ENCODE measurements at places on chromosomes 12 and 14.

DNA sequence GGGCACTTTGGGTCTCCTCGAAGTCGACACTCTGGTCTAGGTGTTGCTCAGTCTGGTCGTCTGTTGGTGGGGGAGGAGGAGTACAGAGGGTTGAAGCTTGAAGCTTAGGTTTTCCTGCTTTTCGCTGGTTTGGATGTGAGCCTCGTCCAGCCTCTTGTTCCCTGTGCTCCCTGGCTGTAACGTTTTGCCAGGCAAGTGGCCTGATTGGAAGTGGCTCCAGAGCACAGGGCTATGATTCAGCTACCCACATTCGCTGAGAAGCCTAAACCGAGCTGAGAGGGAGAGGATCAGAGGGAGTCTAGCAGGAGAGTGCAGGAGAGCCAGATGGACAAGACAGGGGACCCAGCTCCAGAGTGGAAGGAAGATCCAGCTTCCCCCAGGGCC lies 6.1 kb downstream of the HOXC10 start:
- no peak for DNase-seq

DNA sequence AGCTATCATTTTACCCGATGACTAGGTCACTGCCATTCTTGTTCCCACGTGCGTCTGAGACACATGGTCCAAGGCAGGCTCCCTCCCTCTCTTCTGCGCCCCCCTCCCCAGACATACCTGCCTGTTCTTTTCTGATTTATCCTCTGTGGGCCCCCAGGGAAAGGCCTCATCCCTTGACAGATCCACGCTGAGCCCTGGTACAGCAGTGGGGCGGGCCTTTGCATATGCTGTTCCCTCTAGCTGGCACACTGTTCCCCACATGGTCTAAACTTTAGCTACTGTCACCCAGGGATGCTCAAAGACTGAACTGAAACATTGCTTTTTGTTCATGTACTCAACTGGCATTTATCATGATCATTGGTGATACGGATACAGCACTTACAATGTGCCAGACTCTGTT lies 122.5 kb downstream of the SCARB1 start:
- no peak for DNase-seq

DNA sequence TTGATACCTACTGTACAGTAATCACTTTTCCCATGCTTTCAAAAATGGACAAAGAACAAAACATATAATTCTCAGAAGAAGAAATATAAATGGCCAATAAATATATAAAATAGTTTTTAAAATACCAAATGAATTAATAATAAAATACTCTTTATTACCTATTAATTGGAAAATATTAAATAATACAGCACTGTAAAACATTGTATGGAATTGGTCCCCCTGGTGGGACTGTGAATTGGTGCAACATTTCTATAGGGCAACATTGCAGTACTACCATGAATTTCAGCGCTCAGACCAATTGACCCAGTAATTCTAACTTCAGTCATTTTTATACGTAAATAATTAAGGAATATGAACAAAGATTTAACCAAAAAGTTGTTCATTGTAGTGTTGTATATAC lies 162.6 kb downstream of the PELI2 start:
- DNase-seq = no peak

GRCh38 chr12:112615196-112615595 lies 176.4 kb upstream of the RPH3A start:
- DNase-seq = no peak

DNA sequence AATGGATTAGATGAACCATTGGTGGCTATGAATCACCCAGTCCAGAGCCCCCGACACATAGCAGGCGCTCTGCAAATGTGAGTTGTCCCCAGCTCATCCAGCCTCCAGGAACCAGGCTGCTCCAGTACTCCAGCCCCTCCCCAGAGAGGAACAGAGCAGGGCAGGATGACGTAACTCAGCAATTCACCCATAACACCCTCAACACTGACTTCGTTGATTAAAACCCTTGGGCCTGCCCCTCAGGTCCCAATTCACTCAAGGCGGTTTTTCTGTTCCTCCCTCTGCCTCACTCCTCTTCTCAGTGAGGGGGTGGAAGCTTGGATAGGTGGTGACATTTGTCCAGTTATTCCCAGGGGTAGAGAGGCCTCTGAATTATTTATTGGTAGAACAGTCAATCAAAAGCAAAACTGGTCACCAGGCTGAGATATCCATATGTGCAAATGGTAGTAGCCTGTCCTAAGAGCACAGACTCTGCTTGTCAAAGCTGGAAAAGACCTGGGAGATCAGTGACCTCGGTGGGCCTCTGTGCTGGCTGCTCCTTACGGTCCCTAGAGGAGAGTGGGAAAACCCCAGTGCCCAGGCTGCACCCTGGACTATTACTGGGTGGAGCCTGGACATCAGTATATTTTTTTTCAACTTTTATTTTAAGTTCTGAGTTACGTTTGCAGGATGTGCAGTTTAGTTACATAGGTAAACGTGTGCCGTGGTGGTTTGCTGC lies 97.0 kb downstream of the CMKLR1 start:
- no peak for DNase-seq

- DNase-seq = no peak
These were observed 183.7 kb downstream of the BMP4 start for GRCh38 chr14:53772936-53773335.

DNA sequence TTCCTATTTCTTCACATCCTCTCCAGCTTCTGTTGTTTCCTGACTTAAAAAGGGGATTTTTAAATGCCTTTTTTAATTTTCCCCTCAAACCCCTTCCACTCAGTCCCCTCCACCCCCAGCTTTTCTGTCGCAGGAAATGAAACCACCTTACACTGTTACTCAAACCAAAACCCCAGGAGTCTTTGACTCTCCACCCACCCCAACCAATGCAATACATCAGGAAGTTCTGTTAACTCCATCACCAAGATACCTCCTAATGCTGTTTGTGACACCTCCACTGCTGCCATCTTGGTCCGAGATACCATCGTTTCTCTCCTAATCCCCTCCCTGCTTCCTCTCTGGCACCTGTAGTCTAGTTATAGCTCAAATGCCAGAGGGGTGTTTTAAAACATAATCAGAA lies 25.4 kb upstream of the CPM start:
- no peak for DNase-seq

GRCh38 chr14:77059276-77059915 lies 30.9 kb upstream of the IRF2BPL start:
- DNase-seq = no peak

- DNase-seq = no peak
These were observed 49.8 kb downstream of the CKAP4 start for GRCh38 chr12:106197906-106198623.

GRCh38 chr14:84566109-84566508 lies 963.8 kb upstream of the FLRT2 start:
- DNase-seq = no peak

DNA sequence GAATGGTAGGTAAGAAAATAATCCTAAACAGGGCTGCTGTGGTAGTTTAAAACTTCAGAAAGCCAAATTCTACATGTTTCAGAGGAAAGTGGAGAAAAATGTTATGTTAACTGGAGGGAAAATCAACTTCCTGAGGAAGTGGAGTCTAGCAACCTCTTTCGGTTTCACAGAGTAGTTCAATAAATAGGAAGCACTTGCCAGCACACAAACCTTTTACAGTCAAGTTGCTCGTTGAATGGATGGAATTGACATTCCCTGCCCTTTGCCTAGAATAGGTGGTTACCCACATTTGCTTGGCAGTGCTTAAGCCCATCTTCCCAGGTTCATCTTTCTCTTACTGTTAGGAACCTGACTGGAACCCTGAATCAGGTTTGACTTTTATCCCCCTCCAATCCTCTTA lies 15.9 kb downstream of the ANKRD13A start:
- no peak for DNase-seq

GRCh38 chr12:87661786-87662377 lies 367.3 kb downstream of the C12orf50 start:
- no peak for DNase-seq

DNA sequence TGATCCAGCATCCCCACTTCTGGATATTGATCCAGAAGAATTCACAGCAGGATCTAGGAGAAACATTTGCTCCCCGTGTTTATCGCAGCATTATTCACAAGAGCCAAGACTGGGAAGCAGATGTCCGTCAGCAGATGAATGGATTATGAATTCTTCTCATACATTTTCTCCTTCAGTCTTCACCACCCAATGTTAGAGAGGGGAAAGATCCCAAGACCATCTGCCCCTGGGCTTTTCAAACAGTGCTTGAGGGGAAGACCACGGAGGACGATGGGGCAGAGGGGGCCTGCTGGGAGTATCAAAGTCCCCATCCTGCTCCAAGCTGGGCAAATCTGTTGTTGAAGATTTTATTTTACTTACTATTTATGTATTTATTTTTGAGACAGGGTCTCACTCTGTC lies 41.1 kb downstream of the SERPINA3 start:
- DNase-seq = no peak

- no peak for DNase-seq
These were observed 198.9 kb downstream of the RBM19 start for GRCh38 chr12:113766879-113767878.

DNA sequence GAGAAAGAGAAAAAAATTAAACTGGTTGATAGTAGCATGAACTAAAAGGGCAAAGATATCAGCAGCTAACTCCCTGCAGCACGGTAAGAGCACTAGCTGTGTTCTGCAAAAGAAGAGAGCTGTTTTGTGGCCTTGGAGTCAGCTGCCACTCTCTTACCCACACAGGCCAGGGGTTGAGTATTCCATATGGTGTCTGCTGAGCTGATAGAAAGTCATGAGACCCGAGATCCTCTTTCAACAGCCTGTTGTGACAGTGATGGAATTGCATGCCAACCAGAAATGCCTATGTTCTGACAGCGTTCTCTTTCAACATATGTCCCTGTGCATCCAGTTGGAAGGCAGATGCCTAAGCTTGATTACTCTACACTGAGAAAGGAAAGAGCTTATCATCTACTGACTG lies 39.9 kb downstream of the TMTC1 start:
- no peak for DNase-seq

- no peak for DNase-seq
These were observed 15.0 kb downstream of the SSH1 start for GRCh38 chr12:108842361-108842760.

- no peak for DNase-seq
These were observed 15.6 kb downstream of the ACVRL1 start for GRCh38 chr12:51922762-51923505.

- DNase-seq = no peak
These were observed 4.6 kb upstream of the SLC22A17 start for GRCh38 chr14:23357261-23357660.

DNA sequence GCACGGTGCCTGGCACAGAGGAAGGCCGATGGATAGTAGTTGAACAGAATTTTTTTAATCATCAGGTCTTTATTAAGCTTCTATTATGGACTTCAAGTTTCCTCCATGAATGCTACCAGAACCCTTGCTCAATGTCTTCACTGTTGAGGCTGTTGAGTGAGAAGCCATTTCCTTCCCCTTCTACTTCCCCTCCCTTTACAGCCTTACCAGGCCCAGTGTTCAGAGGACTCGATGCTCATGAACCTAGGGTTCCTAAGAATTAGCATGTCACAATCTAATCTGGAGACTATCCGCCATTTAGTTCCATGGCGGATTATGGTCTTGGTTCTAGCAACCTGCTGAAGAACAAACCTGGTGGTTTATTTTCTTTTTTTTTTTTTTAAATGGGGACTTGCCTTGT lies 17.7 kb downstream of the ETV6 start:
- no peak for DNase-seq

DNA sequence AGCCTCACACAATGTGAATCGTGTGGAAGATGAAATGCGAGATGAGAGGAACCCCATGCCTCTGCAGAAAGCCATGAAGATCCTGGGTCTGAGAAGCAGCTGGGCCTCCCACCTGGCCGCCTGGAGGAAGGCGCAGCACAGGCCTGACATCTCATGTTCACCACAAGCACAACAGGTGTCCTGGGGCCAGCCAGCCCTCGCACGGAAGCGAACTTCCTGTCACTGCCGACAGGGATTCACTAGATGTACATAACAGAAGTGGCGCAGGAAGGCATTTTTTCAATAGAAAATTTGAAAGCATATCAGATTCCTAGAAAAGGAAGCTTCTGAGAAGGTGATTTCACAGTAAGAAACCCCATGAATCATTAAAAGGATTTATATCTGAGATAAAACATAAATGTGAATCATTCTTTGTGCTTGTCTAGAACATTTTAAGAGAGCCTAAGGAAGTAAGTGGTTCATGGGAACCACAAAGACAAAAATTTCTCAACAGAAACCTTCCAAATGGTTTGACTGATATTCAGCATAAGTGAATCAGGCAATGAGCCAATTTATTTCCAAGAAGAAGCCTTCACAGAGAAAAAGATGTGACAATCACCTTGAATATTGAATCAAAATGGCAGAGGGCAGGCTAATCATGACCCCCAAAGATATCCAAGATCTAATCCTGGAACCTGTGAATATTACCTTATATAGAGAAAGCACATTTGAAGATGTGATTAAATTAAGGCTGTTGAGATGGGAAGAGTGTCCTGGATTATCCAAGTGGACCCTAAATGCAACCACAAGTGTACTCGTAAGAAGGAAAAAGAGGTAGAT lies 311.9 kb downstream of the DUSP6 start:
- DNase-seq = no peak

- DNase-seq = no peak
These were observed 12.6 kb downstream of the CFL2 start for GRCh38 chr14:34701808-34702207.

- no peak for DNase-seq
These were observed 72.9 kb downstream of the PPP2R5C start for GRCh38 chr14:101834397-101834796.

DNA sequence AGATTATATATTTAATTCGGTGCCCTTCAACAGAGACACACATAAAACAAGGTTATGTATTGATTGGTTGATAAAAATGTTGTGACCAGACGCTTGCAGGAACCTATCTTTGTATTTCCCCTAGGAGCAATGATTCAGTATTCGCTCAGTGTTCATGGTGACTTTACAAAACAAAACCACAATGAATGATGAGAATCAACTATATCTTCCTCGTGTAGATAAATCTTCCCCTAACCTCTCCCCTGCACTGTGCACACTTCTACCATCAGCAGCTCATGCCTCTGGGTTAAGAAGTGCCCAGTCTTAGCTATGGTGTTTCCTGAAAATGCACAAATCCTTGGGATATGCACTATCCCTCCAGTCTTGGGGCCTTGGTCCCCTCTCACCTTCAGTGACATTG lies 16.3 kb downstream of the RIN3 start:
- no peak for DNase-seq

GRCh38 chr14:91274796-91275195 lies 30.3 kb upstream of the GPR68 start:
- no peak for DNase-seq

DNA sequence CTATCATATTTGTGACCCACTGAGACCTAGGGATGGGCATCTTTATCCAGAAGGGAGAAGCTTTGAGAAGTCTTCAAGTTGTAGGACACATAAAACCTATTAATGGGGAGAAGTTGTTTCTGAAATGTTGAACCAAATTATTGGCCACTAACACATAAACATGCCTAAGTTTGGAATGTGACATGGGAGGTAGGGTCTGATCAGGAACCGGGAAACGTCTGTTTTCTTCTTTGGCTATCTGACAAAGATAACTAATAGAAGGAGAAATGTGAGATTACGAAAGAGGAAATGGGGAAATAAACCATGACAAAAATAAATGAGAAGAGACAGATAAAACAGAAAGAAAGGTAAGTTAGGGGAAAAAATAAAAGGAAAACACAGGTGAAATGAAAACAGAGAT lies 425.2 kb downstream of the EGLN3 start:
- DNase-seq = no peak

Measured in NCI-H1436 treated with DMSO at 0.1 percent for 48 hours (cell line).